ENCODE measurements at places on chromosomes 1 and 21.
A peak's percentile ranks its signal among the peaks of the same experiment; 100 is the strongest.

GRCh38 chr21:31446226-31446855 lies 102.3 kb upstream of the TIAM1 start:
- DNase-seq: peak; percentile 47

DNA sequence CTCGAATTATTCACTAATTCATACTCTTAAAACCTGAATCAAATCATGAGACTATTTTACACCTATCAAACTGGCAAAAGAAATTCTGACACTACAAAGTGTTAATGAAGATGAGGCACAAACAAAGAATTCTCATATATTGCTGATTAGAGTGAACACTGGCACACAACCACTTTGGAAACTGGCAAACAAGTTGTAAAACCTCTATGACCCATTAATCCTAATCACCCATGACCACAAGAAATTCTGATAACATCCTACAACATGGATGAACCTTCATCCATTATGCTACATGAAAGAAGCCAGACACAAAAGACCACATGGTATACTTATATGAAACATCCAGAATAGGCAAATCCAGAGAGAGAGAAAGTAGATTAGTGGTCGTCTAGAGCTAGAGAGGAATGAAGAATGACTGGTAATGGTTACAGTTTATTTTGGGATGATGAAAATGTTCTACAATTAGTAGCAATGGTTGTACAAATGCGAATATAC lies 8.5 kb downstream of the GPBP1L1 start:
- no peak for DNase-seq

DNA sequence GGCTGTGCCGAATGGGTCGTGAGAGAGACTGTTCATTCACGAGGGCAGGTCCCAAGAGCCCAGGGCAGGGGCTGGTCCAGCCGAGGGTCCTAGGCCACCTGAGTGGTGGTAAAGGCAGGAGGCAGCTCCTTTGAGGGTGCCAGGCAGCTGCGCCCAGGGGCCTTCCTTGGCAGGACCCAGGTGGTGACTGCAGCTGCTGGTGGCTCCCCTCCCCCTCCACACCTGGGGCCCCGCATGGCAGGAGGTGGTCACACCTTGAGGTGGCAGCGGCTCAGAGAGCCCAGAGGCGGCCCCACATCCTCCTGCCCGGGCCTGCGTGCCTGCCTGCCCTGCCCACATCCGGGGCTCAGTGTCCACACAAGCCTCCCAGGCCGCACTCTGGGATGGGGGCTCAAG lies 9.8 kb upstream of the PLCH2 start:
- DNase-seq: no peak

GRCh38 chr21:14697769-14698168 lies 151.7 kb upstream of the SAMSN1 start:
- DNase-seq: no peak

GRCh38 chr1:116012716-116013115 lies 36.4 kb downstream of the SLC22A15 start:
- DNase-seq: no peak

DNA sequence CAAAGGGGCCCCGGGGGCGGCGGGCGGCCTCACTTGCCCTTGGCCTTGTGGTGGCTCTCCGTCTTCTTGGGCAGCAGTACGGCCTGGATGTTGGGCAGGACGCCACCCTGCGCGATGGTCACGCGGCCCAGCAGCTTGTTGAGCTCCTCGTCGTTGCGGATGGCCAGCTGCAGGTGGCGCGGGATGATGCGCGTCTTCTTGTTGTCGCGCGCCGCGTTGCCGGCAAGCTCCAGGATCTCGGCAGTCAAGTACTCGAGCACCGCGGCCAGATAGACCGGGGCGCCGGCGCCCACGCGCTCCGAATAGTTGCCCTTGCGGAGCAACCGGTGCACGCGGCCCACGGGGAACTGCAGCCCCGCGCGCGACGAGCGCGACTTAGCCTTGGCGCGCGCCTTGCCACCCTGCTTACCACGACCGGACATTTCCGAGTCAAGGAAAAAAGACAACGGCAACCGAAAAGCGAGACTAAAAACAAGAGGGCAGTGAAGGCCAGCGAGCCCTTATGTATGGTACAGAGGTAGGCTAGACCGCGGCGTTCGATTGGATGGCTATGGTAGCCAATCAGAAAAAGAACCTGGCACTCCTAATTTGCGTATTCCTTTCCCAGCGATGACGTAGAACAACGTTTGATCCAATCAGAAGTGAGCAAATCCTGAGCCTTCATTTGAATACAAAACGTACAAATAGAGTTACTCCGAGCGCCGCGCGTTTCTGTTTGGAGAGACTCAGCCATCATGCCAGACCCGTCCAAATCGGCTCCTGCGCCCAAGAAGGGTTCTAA lies 29.6 kb upstream of the RNF187 start:
- peak; percentile 92 for DNase-seq

- DNase-seq: no peak
These were observed 105.1 kb downstream of the ITSN1 start for GRCh38 chr21:33747420-33747819.

DNA sequence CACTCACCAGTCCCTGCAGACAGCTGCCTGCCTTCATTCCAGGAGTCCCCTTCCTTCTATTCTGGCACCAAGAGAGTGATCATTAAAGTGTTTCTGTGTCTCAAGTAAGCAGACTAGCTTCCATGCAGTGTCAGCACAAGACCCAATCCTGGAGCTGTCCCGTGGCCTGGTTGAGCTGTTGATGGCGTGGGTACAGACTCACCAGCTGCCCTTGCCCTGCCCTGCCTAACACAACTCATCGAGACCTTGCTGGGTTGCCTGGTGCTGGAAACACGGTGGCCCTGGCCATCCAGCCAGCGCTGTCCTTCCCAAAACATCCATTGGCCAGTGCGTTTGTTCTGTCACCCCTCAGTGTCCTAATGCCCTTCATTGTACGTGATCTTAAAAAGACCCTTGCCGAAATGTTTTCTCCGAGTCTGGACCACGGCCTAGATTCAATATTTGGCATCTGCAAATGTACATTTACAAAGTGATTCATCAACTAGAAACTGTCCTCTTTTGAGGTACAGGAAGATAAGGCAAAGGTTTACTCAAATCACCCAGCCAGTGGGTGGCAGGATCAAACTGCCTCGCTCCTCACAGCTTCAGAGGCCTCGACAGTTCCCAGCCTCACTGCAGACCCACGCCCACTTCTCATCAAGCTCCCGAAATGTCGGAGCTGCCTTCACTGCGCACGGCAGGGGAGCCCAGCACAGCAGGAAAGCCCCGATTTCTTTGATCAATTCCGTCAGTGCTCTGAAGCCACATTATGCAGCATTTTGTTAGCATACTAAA lies 494.2 kb downstream of the KIF26B start:
- peak; percentile 30 for DNase-seq

GRCh38 chr21:42819861-42820615 lies 59.3 kb downstream of the WDR4 start:
- DNase-seq: no peak

GRCh38 chr21:29506947-29507346 lies 208.2 kb downstream of the BACH1 start:
- DNase-seq: no peak

GRCh38 chr1:213692321-213692720 lies 295.5 kb upstream of the PROX1 start:
- no peak for DNase-seq

GRCh38 chr1:226082959-226083301 lies 20.4 kb downstream of the H3-3A start:
- DNase-seq: no peak

DNA sequence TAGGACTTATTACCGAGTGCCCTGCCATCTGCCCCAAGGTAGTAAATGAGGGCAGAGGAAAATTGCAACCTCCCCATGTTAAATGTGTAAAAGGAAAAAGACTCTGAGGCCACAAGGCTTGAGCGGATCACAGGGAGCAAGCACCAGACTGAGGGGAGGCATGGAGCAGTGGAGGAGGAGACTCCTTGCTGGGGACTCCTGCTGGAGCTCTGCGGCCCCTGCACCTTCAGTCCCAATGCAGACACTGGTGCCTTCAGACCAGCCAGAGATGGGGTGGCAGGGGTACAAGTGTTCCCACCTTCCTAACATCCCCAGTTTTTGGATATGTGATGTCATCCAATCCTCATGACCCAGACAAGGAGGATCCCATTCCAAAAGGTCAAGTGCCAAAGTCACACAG lies 128.4 kb upstream of the NGF start:
- DNase-seq: no peak

DNA sequence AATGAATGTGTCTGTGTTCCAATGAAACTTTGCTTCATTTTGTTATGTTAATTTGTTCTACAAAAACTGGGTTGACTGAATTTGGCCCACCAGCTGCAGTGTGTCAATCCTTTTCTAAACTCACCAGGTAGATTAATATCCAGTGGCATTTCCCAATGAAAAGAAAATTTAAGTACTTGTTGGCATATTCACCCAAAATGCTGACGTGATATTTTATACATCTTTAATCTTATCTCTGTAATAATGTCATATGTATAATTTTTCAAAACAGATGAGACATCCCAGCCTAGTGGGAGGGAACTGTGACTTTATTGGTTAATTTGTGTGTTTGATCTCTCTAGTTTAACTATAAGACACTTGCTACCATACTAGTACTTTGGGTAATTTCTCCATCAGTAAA lies 8.1 kb downstream of the SELENOF start:
- DNase-seq: no peak

DNA sequence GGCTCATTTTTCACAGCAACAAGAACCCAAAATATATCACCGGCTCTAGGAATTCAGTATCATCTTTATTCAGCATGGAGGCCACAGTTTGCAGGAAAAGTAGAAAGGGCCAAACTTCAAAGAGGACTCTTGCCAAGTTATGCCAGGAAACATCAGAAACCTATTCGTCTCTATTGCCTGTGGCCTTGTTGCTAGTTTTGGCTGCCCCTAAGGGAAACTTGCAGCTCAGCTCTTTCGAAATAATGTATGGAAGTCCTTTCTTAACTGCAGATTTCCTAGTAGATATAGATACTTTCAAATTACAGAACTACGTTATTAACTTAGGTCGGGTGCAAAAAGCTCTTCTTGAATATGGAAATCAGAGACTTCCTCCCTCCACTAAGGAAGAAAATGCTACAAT lies 4.2 kb upstream of the NENF start:
- no peak for DNase-seq

- no peak for DNase-seq
These were observed 283.0 kb upstream of the PLXNA2 start for GRCh38 chr1:208527156-208527555.

- DNase-seq: peak; percentile 5
These were observed 11.8 kb upstream of the MMEL1 start for GRCh38 chr1:2644591-2645101.

- DNase-seq: no peak
These were observed 38.3 kb downstream of the RAB3GAP2 start for GRCh38 chr1:220233927-220234326.

DNA sequence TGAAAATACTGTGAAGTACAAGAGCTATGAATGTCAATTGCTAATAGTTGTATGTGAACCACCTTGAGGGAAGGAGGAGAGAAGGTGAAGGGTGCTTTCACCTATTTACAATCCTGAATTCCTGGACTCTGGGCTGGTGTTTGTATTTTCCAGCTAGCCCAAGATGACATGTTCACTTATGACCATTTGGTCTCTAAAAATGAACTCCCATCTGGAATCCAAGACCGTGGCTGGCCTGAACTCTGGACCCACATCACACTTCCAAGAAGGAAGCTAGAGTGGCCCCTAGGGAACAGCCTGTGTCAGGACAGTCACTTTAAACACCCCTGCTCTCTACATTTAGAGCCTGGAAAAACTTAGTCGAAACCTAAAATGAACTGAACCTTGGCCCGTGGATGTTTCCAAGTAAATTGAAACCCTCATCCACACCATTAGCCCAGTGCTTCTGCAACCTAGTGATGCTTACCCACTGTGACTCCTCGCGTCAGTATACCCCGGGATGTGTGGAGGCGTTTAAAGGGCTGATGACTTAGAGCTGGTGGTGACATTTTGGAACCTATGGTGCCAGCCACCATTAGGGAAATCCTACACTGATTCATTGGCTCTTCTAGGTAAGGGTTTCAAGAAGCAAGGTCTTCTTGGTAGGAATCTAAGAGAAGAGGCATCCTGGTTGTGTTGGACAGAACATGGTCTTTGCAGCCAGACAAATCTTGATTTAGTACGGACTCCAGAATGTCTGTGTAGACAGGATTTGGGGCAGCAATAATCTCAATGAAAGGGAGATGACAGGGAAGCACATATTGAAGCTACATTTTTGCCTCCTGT lies 171.5 kb upstream of the IRF2BP2 start:
- peak; percentile 77 for DNase-seq
